ENCODE measurements at places on chromosomes 7 and 10. TPM values are rescaled to one million over a fixed set of nuclear protein-coding genes. Genes with fewer than 3 reads are reported as not detected.

- no peak for DNase-seq
Measured at GRCh38 chr10:54667136-54667535, 133.9 kb downstream of the PCDH15 start.

DNA sequence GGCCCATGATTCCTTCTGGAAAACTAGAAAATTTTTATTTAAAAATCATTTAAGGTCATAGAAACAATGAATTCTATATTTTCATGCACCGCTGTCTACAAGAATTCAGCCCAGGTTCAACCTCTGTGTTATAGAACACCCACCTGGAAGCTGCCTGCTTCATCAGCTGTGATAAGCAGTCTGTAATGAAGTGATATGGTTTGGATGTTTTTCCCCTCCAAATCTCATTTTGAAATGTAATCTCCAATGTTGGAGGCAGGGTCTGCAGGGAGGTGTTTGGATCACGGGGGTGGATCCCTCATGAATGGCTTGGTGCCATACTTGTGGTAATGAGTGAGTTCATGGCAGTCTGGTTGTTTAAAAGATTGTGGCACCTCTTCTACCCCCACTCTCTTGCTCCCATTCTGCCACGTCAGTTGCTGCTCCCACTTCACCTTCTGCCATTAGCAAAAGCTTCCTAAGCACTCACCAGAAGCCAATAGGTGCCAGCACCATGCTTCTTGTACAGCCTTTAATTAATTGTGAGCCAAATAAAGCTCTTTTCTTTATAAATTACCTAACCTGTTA lies 55.6 kb downstream of the MRPL32 start:
- DNase-seq = no peak

GRCh38 chr7:574661-575395 lies 55.2 kb upstream of the PDGFA start:
- no peak for DNase-seq

DNA sequence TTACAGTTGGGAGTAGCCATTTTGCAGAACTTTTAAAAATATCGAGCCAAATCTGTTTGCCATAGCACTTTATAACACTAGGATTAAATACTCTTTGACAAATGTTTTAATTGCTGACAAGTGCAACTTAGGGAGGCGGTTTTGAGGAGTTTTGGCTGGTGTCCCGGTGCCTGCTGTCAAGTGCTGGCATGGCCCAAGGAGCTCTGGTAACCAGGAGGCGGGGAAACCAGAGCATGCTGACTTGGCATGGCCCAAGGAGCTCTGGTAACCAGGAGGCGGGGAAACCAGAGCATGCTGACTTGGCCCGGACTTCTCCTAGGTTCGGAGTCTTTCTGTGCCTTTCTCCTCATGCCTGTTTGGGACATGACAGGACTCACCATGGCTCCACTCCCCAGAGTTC lies 30.8 kb upstream of the ZNF32 start:
- peak; percentile 89 for DNase-seq

Gene KAT6B
- 58.7 TPM for total RNA-seq

Gene ADD3
- 35.9 TPM for total RNA-seq

Measured in upper lobe of left lung (tissue), 6 donors.